ENCODE measurements at places on chromosomes 3 and 15.

DNA sequence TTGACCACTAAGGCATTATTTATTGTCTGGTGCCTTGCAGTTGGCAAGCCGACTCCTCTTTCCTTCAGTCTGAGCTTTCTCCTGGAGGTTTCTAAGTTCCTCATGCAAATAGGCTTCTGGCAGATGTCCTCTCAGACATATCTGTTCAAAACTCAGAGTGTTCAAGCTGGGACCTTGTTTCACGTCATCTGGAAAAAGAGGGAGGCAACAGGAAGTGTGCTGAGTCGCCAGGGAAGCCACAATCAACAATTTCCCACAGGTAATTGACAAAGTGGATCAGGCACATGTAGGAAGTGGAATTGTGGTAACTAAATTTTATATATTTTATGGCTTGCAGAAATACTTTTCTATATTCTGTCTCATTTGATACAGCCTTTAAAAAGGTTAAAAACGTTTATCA, 14.6 kb downstream of the SCG5 start:
- DNase-seq = no peak

GRCh38 chr15:94470492-94470891, 239.1 kb downstream of the MCTP2 start:
- no peak for DNase-seq

DNA sequence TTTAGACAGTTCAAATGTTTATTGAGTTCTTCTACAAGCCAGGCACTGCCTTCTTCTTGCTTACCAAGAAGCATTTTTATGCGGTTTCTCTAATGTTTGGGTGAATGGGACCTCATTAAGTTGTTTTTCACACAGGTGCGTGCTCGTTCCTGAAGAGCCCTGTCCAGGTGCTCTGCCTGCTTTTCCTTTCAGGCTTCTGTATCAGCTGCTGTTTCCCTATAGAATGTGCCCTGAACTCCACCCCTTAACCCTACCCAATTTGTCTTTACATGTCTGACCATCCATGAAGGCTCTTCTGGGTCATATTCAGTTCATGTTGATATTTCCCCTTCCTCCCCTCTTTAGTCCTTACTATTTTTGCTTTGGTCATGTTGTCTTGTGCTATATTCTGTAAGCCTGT, 22.4 kb upstream of the GOLGA6L10 start:
- DNase-seq = no peak

- no peak for DNase-seq
Observed at GRCh38 chr3:11542551-11542950, 101.2 kb downstream of the VGLL4 start.

DNA sequence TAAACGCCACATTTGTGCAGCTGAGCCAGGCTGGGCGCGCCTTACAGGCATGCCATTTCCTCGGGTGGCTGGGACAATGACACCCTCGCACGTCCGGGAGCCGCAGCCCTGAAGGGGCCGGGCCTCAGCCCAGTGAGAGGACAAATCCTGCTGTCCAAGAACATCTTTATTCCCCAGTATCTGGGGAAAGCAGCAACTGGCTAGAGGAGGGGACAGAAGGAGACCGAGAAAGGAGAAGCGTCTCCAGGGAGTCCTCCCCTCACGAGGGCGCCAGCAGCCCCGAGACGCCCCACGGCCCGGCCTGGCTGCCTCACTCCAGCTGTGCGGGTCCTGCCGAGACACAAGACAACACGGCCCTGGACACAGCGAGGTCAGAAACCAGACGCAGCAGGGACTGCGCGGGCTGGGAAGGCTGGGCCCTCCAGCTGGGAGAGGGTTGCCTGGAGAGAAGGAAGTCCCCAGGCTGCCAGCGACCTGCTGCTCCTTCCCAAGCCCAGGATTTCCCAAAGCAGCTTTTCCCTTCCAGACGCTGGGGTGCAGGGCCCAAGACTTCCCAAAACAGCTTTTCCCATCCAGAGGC, 130.2 kb downstream of the CHSY1 start:
- peak; percentile 73 for DNase-seq

GRCh38 chr3:105984837-105985236, 116.0 kb upstream of the CBLB start:
- DNase-seq = no peak

GRCh38 chr3:150960708-150961684, 11.5 kb downstream of the CLRN1 start:
- DNase-seq = peak; percentile 21

- no peak for DNase-seq
Observed at GRCh38 chr15:67777773-67778172, 47.5 kb upstream of the SKOR1 start.

DNA sequence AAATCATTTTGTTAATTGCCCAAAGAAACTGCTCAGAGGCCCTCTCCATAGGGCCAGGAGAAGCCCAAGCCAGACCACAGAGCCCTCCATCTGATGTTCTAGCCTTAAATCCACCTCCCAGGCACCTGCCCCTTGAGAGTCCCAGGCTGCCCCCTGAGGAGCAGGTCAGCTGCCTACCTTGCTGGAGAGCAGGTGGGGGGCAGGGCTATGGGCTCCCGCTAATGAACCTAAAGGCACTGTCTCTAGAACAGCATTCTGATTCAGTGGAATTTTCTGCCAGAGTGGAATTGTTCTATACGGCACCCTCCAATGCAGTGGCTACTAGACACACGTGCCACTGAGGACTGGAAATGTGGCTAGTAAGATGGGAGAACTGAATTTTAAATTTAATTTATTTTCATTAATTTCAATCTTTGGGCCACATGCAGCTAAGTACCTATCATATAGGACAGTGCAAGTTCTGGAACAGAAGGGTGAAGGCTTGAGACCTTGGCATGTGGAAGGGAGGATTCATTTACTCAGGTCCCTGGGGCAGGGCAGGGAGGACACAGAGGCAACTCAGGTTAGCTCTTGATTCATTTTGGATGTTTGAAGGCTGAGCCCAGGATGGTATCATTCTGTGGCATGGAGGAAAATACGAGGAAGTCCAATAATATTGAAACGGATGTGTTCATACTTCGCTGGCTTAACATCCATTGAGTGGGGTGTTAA, 11.4 kb downstream of the AMOTL2 start:
- no peak for DNase-seq

DNA sequence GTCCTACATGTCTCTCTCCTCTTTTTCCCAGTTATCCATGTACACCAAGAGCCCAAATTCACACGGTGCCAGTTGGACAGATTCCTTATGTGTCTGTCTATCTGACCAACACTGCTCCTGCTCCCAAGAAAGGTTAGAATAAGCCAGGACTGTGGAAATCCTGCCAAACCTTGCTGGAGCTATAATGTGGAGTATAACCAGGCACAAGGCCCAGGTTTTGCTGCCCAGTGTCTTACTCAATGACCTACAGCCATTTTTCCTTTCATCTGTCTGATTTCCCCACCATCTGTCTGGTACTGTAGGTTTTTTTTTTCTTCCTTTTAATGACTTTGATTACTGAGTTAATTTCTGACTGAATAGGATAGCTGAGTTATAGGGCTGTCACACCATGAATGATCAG, 26.5 kb upstream of the MINDY4B start:
- no peak for DNase-seq

- no peak for DNase-seq
Observed at GRCh38 chr3:153150991-153151390, 11.0 kb upstream of the RAP2B start.

GRCh38 chr15:50594311-50594710, 47.8 kb upstream of the USP50 start:
- no peak for DNase-seq

DNA sequence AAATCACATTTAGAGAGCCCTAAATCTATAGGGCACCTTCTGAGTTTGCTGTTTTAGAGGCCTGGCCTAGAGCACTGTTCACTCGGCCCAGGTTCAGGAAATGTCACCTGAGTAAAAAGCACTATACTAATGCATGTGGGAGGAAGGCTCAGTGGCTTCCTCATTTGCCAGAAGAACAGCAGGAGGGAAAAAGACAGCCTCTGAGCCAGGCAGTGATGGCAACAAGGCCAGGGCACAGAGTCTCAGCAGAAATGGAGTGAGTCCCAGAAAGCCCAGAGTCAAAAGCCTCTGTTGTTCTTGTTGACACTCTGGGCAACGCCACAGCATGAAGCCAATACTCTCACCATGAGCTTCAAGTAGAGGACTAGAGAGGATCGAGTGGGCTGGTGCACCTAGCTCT, 25.9 kb downstream of the LTF start:
- DNase-seq = no peak

- DNase-seq = no peak
Observed at GRCh38 chr3:5045961-5046360, 66.7 kb downstream of the BHLHE40 start.

- DNase-seq = no peak
Observed at GRCh38 chr15:60899322-60899966, 329.7 kb downstream of the RORA start.

DNA sequence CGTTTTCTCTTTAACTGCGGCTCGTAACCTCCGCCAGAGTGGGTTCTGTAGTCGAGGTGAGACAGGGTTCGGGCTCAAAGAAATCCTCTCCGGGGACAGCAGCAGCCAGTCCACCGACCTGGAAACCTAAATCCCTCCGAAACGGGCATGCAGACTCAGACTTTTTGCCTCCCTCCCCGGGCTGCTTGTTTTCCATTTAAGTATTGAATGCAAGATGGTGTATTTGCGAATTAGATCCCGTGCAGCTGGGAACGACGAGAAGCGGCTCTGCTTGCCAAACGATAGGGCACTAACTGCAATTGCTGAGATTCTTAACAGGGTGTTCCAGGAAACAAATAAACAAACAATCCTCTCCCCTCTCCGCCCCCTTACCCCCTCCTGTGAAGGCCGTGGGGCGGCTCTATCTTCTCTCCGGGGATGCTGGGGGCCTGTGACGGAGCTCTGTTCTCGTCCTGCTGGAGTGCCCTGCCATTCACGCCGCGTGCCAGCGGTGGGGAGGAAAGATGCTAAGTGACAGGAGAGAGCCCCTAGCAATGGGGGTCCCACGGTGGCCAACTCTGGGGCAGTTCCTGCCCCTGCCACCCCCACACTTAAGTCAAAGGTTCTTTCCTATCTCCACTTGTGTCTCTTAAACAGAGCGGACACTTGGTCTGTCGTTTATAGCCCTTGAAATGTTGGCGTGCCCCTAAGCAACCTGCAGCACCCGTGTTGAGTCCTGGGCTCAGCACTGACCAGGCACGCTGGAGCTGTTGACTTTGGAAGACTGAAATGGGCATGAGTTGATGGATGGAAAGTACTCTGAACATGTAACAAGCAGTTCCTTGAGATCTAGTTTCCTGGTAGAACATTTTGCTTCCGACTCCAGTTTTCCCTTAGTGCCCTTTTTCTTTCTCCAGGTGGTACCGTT, 1.3 kb upstream of the ETV5 start:
- DNase-seq = peak; percentile 53

GRCh38 chr15:63497642-63498467, 6.5 kb upstream of the USP3 start:
- DNase-seq = no peak

GRCh38 chr3:24288496-24289236, 206.0 kb downstream of the THRB start:
- peak; percentile 75 for DNase-seq

GRCh38 chr15:74333662-74334061, 33.8 kb downstream of the CYP11A1 start:
- DNase-seq = no peak

GRCh38 chr15:77483425-77484140, 62.9 kb downstream of the HMG20A start:
- no peak for DNase-seq

GRCh38 chr15:69661446-69661845, 208.8 kb downstream of the RPLP1 start:
- DNase-seq = no peak

- DNase-seq = no peak
Observed at GRCh38 chr15:42031198-42031915, 10.5 kb upstream of the PLA2G4E start.
